Melanocyte of skin (primary cell): ENCODE measurements at places on chromosomes 1 and 21. TPM values are rescaled to one million over a fixed set of nuclear protein-coding genes. Genes with fewer than 3 reads are reported as not detected.

The ADAMTS5 gene
- under 0.01 and 0.73 TPM in 2 replicates for total RNA-seq

The FCRLA gene
- 48.9 and 79.6 TPM in 2 replicates for total RNA-seq

The AUNIP gene
- total RNA-seq = 4.7 and 7.6 TPM in 2 replicates

The CR1 gene
- not detected in 2 replicates for total RNA-seq

The ISG15 gene
- 513 and 2,813 TPM in 2 replicates for total RNA-seq

The NBPF11 gene
- 3.0 and 4.3 TPM in 2 replicates for total RNA-seq

The DDOST gene
- total RNA-seq = 228 and 257 TPM in 2 replicates

The ATP8B2 gene
- 87.6 and 88.8 TPM in 2 replicates for total RNA-seq

The MLLT11 gene
- 3.2 and 4.7 TPM in 2 replicates for total RNA-seq

The NR0B2 gene
- total RNA-seq = not detected in 2 replicates

The C1orf35 gene
- total RNA-seq = 7.3 and 7.4 TPM in 2 replicates

The FAM72C gene
- total RNA-seq = 1.5 and 1.7 TPM in 2 replicates
